Putamen (tissue), 1 donor: ENCODE measurements at places on chromosomes 11 and 22.

- DNase-seq: no peak
Measured at GRCh38 chr11:60934790-60935605, 10.7 kb downstream of the TMEM132A start.

- no peak for DNase-seq
Measured at GRCh38 chr11:102614485-102614884, 10.6 kb downstream of the MMP20 start.

DNA sequence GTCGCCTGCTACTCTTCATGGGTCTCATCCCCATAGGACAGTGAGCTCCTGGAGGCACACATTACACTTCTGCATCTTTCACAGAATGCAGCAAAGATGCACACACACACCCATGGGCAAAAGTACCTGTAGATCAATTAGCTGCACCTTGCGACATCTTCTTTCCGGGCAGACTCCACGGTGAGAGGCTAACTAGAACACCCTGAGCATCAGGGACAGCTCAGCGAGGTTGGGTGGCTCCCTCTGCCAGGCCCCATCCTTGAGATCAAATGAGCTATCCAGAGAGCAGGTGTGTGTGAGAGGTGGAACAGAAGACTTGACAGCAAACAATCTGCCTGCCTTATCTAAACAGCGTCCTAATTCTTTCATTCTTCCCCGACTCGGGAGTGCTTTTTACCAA, 96.1 kb upstream of the BID start:
- DNase-seq: no peak

GRCh38 chr11:3087821-3088800, 30.9 kb upstream of the CARS1 start:
- DNase-seq: no peak

GRCh38 chr22:46150655-46151477, 540 bp downstream of the PPARA start:
- peak; percentile 26 for DNase-seq

- DNase-seq: no peak
Measured at GRCh38 chr11:29300420-29300819, 716.4 kb downstream of the KCNA4 start.

GRCh38 chr11:122664188-122664587, 8.7 kb downstream of the UBASH3B start:
- no peak for DNase-seq

DNA sequence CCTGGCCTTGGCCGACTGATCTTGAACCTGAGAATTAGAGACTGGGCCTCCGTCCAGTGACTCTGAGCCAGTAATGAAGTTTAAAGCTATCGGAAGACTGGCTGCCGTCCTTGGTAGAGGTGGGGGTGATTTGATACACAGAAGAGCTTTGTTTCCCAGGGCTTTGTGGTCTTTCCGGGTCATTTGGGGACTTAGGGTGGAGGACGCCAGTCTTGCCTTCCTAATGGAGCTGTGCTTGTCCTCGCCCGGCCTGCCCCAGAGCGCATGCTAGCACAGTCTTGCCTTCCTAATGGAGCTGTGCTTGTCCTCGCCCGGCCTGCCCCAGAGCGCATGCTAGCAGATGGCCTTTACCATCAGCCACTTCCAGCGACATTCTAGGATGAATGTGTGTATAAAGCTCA, 65.8 kb downstream of the ST3GAL4 start:
- DNase-seq: peak; percentile 56

DNA sequence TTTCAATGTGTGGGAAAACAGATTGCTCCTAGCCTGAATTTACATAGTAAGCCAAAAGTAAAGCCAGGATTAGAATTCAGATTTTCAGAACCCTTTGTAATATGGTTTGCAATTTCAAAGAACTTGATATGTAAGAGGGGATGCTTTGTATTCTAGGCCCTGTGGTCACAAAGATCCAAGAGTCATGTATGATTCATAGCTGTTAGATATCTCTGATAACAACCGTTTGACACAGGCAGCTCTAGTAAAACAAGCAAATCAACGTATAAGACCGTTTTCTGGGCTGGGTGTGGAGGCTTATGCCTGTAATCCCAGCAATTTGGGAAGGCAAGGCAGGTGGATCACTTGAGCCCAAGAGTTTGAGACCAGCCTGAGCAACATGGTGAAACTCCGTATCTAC, 79.6 kb downstream of the EMSY start:
- no peak for DNase-seq

- no peak for DNase-seq
Measured at GRCh38 chr11:117881217-117881616, 4.8 kb upstream of the FXYD6 start.

- DNase-seq: no peak
Measured at GRCh38 chr11:86668929-86669328, 3.5 kb downstream of the ME3 start.

DNA sequence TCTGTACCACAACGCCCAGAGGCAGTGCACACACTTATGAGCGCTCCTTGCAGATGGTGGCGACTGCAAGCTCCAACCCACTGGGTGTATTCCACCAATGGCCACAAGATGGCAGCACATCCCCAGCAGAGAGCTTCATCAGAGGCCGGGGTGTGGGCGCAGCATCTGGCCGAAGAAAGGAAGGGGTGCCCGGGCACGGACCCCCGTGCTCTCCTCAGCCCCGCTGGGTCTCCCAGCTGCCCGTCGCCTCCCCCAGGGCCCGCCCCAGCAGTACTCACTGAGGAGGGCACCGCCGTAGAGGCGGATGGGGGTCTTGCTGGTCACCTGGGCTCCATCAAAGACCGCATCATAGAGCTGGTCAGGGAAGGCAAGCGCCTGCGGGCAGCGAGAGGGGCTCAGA, 14.2 kb downstream of the TP53I11 start:
- peak; percentile 76 for DNase-seq

DNA sequence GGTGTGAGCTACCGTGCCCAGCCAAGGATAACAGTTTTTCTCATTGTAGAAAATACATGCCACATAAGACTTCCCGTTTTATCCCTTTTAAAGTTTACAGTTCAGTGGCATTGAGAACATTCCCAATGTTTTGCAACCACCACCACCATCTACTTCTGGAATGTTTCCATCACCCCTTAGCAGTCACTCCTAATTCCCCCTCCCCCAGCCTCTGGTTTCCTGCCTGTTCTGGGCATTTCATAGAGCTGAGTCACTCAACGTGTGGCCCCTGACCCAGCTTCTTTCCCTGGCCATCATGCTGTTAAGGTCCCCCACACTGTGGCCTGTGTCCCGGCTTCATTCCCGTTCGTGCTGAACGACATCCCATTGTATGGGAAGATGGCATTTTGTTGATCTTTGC, 30.7 kb downstream of the FGF4 start:
- DNase-seq: no peak

DNA sequence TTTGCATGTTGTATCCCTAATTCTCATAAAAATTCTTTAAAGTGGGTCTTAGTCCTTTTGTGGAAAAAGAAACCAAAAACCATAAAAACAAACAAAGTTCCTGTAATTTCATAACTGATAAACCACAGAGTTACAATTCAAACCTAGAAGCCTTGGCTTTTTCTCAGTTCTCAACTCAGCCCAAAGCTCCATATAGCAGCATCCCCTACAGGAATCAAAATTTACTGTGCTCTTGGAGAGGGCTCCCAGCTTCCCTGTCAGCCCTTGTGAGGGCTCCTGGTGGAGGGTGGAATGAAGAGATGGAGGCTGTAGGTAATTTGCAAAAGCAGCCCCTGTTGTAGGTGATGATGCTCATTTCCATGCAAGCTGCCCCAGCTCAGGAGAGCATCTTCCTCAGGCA, 506.1 kb upstream of the KIRREL3 start:
- DNase-seq: no peak

- DNase-seq: no peak
Measured at GRCh38 chr22:20813056-20813455, 39.1 kb downstream of the SERPIND1 start.

DNA sequence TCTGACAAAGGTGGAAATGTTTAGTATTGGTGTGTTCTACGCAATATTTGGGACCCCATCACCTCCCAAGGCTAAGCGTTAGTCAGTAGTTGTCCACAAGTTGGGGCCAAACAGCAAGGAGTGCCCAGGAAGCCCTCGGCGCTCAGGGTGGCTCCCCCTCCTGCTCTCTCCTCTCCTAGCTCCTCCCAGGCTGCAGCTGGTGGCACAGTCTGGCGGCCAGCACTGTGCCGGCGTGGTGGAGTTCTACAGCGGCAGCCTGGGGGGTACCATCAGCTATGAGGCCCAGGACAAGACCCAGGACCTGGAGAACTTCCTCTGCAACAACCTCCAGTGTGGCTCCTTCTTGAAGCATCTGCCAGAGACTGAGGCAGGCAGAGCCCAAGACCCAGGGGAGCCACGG, 16.8 kb downstream of the CD5 start:
- DNase-seq: no peak

DNA sequence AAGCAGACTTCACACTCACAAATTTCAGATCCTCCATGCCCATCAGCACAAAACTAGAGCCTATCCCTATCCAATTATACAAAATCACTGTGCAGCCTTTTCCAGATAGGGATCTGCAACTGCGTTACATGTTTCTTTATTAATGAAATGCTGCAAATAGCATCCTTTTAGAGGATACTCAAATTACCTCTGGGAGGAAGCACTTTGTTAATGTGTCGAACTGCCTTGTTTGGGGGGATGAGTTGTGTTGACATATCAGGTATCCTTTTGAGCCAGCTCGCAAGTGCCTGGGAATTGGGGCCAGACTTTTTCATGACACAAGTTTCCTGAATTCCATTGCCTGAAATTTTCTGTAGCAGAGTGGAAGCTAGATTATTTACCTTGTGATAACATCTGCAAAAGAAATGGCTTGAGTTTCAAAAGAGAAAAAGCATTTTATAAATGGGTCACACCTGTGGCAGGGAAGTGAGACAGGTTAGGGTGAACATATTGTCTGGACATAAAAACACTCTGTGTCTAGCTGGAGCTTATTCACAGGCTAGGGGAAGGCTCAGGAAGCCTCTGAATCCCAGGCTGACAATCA, 299.1 kb upstream of the MTNR1B start:
- no peak for DNase-seq

GRCh38 chr11:61812736-61813411, 3.9 kb downstream of the FADS1 start:
- DNase-seq: no peak

DNA sequence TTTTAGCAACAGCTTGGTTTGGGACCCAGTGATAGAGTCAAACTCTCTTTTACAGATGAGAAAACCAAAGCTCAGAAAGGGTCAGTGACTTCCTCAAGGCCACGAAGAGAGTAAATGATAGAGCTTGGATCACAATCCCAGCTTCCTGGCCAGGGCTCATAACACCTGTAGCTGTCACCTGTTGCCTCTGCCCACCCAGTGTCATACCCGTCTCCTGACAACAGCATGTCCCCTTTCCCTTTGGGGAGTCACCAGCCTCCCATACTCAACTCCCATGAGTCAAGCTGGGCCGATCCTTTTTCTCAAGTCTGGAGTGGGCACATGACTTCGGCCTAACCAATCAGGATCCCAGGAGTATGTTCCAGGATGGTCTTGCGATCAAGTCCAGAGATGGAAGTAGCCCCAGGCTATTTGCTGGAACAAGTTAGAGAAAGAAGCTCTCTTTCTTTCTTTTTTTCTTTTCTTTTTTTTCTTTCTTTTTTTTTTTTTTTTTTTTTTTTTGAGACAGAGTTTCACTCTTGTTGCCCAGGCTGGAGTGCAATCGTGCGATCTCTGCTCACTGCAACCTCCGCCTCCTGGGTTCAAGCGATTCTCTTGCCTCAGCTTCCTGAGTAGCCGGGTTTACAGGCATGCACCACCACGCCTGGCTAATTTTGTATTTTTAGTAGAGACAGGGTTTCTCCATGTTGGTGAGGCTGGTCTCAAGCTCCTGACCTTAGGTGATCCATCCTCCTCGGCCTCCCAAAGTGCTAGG, 27.8 kb upstream of the MYH9 start:
- no peak for DNase-seq

- no peak for DNase-seq
Measured at GRCh38 chr11:66567787-66568123, 651 bp downstream of the CTSF start.

GRCh38 chr11:134452838-134453155, 40.8 kb upstream of the B3GAT1 start:
- DNase-seq: no peak

DNA sequence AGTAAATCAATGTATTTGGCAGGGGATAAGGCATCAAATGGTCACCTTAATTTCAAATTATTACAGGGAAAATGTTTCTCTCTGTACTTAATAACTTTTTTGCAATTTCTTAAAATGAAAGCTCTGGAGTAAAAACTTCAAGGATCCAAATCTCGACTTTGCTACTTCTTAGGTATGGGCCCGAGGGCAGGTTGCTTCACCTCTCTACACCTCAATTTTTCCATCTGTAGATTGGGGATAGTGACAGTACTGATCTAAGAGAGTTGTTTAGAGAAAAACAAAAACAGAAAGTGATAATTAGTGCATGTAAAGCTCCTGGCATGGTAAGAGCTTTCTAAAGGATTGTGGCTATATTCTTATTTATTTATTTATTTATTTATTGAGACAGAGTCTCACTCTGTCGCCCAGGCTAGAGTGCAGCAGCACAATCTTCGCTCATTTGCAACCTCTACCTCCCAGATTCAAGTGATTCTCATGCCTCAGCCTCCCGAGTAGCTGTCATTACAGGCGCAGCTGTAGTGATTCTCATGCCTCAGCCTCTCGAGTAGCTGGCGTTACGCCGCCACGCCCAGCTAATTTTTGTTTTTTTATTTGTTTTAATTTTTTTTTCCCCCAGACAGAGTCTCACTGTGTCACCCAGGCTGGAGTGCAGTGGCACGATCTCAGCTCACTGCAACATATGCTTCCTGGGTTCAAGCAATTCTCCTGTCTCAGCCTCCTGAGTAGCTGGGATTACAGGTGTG, 2.3 kb upstream of the TFIP11 start:
- DNase-seq: no peak

DNA sequence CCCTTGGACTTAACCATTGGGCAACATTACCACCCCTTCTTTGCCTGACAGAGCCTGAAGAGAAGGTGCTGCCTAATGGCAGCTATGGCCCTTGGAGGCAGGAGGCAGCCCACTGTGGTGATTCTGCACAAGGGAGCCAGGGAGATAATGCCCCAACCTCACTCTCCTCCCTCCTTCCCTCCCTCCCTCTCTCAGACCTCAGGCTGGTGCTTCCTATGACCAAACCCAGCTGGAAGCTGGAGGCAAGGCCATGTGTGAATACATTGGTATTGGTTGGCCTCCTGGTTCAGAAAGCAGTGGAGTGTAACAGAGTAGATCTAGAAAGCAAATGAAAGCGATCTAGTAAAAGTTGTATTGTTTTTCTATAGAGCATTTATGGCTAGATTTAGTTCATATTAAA, 233.1 kb downstream of the CSNK2A3 start:
- DNase-seq: no peak

GRCh38 chr22:46569848-46570695, 32.7 kb upstream of the CELSR1 start:
- DNase-seq: no peak

DNA sequence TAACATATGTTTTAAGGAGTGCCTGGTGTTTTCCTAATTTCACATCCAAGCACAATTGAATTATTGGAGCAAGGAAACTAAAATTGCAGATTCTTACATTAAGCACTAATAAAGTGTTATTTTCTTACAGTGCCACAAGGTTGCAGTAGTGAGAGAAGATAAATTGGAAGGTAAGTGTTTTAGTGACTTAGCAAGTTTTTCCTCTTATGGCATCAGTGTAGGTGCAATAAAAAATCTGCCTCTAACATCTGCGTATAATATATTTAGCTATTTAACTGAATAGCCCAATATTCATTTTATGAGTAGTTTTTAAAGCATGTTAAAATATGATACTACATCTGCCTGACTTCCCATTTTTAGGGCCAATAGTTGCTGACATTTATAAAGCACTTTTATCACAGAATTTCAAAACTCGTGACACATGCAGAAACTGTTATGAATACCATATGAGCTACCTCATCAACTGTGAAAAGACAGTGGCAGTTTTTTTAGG, 19.0 kb downstream of the POLD3 start:
- peak; percentile 25 for DNase-seq
